ENCODE measurements at places on chromosomes 6 and 20.
A peak's percentile ranks its signal among the peaks of the same experiment; 100 is the strongest.

DNA sequence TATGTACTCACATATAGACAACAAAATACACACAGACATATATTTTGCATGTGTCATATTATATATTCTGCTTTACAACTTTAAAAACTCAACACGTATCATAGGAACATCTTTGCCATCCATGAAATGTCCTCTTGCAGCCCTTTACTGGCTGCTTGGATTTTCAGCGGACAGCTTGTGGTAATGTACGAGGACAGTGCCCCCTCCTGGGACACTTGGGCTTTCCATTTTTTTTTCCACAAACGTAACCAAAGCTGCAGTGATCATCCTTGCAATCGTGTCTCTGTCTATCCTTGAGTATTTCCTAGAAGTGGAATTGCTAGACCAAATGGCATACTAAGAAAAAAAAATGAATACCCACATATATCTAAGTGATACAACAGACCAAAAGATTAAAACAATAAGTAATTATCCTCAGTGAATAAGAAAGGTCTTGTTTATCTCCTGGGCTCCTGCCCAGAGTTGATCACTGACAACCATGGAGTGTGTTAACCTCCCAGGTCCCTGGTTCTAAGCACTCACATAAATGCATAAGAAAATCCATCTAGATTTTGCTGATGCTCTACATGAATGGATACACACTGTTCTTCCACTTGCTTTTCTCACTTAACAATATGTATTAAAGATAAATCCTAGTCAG, 18.1 kb downstream of the BPI start:
- peak; percentile 73 for DNase-seq

DNA sequence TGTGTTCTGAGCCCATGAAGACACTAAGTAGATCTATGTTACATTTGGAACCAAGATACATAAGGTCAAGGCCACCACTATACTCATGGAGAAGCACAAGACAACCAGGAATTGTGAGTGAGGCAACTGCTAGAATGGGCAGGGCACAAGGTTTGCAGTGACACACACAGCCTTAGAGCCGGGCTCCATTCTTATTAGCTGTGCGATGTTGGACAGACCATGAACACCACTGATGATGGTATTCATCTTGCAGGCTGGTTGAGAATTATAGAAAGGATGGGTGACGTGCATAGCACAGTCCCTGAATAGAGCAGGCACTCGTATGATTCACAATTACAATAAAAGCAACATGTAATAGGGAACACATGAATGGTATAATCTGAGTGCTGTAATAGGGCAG, 172.4 kb downstream of the GJA10 start:
- DNase-seq, result peak; percentile 18

GRCh38 chr6:149852180-149852579, 12.0 kb downstream of the LRP11 start:
- no peak for DNase-seq

DNA sequence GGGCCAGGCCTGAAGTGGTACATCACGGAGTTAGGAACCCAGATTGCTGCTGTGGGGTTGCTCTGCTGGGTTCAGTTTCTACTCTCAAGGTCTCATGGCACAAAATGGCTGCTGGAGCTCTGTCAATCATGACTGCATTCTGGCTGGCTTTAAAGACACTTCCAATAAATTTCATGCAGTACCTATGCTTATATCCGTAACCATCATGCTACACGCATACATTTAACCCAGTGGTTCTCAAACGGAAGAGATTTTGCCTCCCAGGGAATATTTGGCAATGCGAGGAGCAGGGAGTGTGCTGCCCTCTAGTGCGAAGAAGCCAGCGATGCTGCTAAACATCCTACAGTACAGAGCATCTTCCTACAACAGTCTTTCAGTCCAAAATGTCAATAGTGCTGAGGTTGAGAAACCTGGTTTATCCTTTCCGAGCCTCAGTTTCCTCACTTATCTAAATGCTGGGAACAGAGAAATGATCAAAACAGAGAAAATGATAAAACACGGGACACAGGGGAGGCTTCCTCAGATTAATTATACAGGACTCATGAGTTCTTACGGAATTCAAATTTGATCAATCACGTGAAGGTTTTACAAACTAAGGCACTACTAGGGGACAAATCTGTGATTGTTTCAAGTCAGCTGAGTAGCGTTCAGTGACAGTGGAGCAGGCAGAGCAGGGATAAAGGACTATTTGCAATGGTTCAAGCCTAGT, 9.6 kb upstream of the SLC2A10 start:
- peak; percentile 58 for DNase-seq

- no peak for DNase-seq
Measured at GRCh38 chr6:144462058-144462457, 176.9 kb downstream of the UTRN start.

- peak; percentile 28 for DNase-seq
Measured at GRCh38 chr20:38034961-38035360, 1.4 kb downstream of the RPRD1B start.

DNA sequence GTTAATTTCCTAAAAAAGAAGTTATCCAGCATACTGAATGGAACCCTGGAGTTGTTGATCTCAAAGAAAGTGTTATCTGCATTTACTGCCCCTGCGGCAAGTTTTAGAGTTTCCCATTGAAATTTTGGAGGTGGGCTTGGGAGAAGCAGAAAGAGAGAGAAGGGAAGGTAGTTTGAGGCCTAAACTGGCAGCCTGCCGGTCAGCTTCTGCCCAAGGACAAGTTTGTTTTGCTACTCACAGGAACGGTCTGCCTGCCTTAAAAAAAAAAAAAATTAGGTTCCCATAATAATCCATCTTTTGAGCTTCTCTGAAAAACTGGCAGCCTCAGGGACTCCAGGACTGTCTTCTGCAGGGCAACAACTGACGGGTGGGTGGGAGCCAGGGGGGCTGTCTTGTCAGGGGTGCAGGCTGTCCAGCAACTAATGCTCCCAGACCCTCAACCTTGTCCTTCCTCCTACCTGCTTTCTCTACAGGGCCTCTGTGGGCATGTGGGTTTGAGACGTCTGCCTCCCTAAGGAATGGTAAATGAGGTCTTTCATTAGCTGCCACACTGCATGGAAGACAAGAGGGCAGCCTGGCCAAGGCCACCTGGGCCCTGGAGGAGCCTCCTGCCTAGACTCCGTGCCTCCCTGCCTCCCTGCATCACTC, 176.1 kb upstream of the KCNG1 start:
- DNase-seq, result no peak

DNA sequence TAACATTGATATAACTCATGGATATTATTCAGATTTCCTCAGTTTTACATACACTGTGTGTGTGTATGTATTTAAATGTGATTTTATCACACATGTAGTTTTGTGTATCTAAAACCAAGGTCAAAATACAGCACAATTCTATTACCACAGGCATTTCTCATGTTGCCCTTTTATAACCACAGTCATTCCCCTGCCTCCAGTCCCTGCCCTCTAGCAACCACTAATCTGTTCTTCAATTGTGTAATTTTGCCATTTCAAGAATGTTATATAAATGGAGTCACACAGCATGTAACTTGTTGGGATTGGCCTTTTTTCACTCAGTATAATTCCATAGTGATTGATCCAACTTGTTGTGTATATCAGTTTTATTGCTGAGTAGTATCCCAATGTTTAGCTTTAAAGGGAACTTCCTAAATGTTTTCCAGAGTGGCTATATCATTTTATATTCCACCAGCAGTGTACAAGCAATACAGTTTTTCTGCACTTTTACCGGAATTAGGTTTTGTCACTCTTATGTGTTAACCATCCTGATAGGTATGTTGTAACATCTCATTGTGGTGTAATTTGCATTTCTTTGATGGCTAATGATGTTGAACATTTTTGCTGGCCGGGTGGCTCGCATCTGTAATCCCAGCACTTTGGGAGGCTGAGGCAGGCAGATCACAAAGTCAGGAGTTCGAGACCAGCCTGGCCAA, 338.2 kb downstream of the SOX4 start:
- peak; percentile 38 for DNase-seq

DNA sequence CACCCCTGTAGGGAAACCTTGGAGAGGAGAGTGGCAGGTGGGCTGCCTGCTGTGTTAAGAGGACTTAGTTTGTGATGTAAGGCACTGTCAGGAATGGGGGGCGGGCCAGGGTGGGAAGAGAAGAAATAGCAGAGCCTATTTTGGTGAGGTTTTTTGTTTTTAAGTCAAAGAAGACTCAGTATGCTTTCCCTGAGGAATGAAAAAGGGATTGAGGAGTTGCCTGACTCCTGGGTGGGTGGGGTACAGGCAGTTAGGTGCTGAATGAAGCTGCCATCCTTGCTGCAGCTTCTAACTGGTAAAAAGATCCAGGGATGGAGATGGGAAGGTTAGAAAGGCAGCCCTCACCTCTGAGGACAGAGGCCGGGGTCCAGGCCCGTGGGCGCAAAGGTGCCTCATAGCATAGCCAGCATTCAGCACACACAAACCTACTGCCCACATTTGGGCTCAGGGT, 37.9 kb downstream of the PLCG1 start:
- DNase-seq, result no peak

- DNase-seq, result peak; percentile 84
Measured at GRCh38 chr20:62370115-62370806, 3.1 kb upstream of the LAMA5 start.

- DNase-seq, result peak; percentile 34
Measured at GRCh38 chr6:139392794-139393193, 18.3 kb upstream of the CITED2 start.

GRCh38 chr6:43962458-43962857, 164.8 kb downstream of the MRPL14 start:
- peak; percentile 22 for DNase-seq

DNA sequence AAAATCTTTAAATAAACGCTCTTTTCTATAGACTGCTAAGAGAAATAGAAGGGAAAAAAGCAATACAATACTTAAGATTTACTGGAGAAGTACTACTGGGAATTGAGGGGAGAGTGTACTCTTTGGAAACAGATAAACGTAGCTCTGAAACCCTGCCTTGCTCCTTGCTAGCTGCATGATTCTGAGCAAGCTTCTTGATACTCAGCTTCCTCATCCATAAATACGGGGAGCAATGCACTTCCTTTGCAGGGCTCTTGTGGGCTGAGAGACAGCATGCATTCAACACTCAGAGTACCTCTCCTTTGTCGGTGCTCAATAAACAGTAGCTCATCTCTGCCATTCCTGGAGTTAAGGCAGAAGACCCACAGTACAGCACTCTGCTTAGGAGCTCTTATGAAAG, 159.7 kb downstream of the BTBD9 start:
- DNase-seq, result no peak

DNA sequence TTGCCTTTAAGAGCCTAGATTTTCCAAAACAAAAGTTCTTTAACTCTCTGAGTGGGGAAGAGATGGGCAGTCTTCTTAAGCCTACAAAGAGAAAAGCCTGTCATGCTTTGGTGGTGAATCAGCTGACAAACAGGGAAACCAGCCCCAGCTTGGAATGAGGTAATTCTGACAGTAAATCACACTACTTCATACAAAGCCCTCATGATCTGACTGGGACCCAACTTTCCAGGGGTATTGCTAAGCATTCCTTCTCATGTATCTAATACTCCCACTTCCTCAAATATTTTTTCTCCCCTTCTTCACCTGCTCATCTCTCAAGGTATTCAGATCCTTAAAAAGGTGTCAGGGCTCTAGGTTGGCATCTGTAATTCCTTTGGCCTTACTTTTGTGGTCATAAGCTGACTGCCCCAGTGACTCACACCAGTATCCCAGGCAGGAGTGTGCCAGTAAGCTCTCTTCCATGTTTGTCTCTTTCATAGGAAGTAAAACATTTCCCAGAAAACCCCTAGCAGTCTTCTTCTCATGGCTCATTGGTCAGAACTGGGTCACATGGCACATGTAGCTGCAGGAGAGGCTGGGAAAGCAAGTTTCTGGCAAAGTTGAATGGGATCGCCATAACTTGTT, 15.0 kb upstream of the TBC1D22B start:
- DNase-seq, result peak; percentile 98

DNA sequence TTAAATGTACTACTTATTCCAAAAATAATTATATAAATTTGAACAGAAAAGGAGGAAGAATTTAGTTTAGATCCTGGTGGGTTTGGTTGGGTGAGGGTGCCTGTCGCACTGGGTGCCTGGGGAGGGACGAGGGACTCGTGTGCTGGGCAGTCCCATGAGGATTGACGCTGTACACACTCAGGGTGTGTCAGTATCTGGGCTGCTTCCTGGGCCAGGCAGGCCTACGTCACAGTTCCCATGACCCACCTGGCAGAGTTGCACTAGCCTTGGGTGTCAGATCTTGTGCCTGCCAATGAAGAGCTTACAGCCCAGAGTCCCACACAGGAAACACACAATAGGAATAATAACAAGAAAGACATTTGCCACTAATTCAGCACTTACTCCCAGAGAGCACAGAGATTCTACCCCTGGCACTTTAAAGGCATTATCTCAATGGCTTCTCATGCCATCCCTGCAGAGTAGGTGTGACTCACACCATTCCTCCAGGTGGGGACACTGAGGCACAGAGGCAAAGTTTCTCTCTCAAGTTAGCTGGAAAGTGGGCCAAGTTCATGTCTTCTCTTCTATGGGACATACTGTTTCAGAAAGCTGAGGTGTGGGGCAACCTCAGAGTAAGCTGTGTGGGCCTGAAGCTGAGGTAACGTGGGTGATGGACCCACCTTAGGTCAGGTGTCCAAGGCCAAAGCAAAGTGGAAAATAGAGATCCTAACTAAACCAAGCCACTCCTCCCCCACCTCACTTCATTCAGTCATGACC, 1.3 kb upstream of the SDCBP2 start:
- peak; percentile 91 for DNase-seq

GRCh38 chr6:134079406-134079921, 27.0 kb upstream of the SLC2A12 start:
- no peak for DNase-seq

GRCh38 chr6:36781669-36782068, 57.6 kb downstream of the CPNE5 start:
- no peak for DNase-seq

DNA sequence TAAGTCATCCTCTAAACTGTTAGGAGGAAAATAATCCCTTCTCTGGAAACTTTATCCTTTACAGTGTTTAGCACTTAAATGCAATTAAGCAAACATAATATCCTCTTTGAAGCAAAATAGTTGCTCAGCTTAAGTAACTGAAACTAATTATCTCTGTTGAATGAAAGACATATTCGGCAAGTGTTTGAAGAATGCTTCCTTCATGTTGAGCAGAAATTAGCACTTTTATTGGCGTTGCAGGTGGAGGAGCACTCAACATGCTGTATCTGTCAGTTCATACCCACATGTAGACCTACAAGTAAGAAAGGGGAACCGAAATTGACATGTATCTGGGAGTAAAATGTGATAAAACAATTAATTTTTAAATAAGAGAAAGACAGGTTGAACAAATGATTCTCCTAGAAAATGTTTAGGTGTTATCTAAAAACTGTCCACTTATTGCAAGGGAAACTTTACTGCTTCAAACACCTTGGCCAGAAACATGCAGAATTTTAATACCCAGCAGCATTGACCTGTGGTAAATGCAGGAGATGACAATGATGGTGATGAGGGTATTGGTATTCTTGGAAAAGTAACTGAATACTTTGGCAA, 987.0 kb upstream of the MAP3K7 start:
- DNase-seq, result no peak

DNA sequence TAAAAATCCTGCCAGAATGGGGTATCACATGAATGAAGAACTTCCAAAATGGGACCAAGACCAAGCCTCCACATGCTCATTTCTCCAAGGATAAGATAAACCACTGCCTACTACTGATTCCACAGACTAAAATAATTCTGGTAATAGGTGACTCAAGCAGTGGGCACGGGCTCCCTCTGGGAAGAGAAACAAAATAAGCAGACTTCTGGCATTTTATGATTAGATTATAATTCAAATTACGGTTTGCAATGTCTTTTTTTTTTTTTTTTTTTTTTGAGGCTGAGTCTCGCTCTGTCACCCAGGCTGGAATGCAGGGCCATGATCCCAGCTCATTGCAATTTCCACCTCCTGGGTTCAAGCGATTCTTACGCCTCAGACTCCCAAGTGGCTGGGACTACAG, 16.0 kb downstream of the UQCC1 start:
- peak; percentile 80 for DNase-seq
